ENCODE measurements at places on chromosomes 1 and 21.

- H3K36me3 ChIP-seq = no peaks in the 10 kb centered on the region
- no peaks in the 10 kb centered on the region for H3K4me1 ChIP-seq
- no peak overlapping the region for H3K27ac ChIP-seq
- H3K27me3 ChIP-seq = no peaks in the 10 kb centered on the region
Observed at GRCh38 chr1:104932949-104933679, 1183.4 kb downstream of the AMY1C start.

GRCh38 chr1:68970571-68970970 lies 473.7 kb upstream of the DEPDC1 start:
- H3K27ac ChIP-seq = no peak overlapping the region
- H3K36me3 ChIP-seq = no peaks in the 10 kb centered on the region
- DNase-seq = no peak
- no peaks in the 10 kb centered on the region for H3K4me1 ChIP-seq
- H3K4me3 ChIP-seq = no peak overlapping the region
- no peaks in the 10 kb centered on the region for H3K27me3 ChIP-seq

GRCh38 chr1:15627343-15627988 lies 10.2 kb downstream of the DDI2 start:
- H3K27me3 ChIP-seq = no peaks in the 10 kb centered on the region
- peak overlapping the region; percentile 21 for H3K27ac ChIP-seq
- no peak for DNase-seq
- no peak overlapping the region for H3K4me3 ChIP-seq

GRCh38 chr1:2210084-2210653 lies 15.6 kb upstream of the FAAP20 start:
- no peaks in the 10 kb centered on the region for H3K36me3 ChIP-seq
- H3K4me1 ChIP-seq = peaks cover 80% of the 10 kb centered on the region
- H3K27me3 ChIP-seq = no peaks in the 10 kb centered on the region
- DNase-seq = no peak
- peak overlapping the region; percentile 84 for H3K27ac ChIP-seq

DNA sequence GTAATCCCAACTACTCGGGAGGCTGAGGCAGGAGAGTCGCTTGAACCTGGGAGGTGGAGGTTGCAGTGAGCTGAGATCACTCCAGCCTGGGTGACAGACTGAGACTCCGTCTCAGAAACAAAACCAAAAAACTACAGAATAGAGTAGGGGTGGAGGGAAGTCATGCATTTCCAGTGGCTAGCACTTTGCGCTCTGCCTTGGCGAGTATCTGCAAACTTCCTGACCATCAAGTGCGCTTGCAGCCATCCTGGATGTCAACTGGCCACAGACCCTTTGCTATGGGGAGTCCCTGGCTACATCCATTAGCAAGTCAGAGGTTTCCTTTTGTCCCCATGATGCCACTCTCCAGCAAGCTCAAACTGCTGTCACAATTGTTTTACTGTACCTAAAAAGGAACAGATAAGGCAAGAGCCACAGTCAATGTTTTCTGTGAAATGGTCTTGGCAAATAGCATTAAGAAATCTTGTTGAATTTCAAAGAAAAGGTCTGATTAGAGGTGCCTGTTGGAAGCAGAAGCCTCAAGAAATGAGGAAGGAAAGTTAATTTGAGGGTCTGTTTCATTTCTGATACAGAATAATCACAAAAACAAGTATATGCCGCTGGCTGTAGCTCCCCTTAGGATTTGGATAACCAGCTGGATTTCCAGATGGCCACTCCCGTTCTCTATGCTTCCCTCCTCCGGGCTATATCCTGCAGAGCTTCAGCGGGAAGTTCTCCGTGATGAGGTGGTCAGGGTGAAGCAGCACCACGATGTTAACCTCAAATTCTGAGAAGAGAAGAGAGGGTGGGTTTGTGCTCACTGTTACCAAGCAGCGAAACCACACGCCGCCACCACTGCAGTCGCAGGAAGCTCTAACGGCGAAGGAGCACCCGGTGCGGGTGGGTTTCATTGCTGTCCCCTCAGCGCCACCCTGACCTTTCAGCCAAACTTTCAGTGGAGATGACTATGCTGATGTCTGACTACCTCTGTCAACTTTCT lies 42.0 kb downstream of the VPS26C start:
- H3K36me3 ChIP-seq = peaks cover 66% of the 10 kb centered on the region
- no peak overlapping the region for H3K27ac ChIP-seq
- DNase-seq = no peak
- no peaks in the 10 kb centered on the region for H3K27me3 ChIP-seq
- H3K4me3 ChIP-seq = no peak overlapping the region

DNA sequence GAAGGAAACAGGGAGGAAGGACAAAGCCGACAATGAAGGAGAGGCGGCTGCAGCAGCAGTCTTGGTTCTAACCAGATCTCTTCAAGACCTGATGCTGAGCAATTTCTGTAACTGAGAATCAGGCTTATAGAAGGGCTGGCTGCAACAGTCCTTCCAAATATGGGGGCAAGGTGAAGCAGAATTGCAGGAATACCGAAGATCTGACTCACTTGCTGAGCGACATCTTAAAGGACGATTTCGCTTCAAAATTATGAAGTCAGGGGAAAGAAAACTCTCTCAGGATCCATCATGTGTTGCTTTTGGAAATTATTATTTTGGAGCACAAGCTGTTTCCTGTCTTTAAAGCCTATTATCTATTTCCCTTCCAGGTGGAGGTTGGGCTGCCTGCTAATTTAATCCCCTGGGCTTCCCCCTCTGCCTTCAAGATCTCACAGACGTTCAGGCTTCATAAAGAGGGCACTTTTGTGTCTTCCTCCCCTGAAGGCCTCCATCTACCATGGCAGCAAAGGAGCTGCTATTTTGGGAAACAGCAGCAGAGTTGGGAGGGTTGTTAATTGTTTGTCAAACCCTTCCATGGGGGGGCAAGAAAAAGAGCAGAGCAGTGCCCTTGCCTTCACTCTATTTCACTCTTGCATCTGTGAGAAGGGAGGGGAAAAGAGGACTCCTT lies 10.8 kb upstream of the IER5 start:
- H3K4me3 ChIP-seq = no peak overlapping the region
- H3K27ac ChIP-seq = no peak overlapping the region
- no peaks in the 10 kb centered on the region for H3K36me3 ChIP-seq
- DNase-seq = no peak

- no peak overlapping the region for H3K27ac ChIP-seq
- no peaks in the 10 kb centered on the region for H3K4me1 ChIP-seq
- H3K36me3 ChIP-seq = no peaks in the 10 kb centered on the region
- no peak overlapping the region for H3K4me3 ChIP-seq
- no peaks in the 10 kb centered on the region for H3K27me3 ChIP-seq
Observed at GRCh38 chr1:243601720-243602119, 248.3 kb downstream of the AKT3 start.

GRCh38 chr1:161054805-161055204 lies 9.0 kb upstream of the USF1 start:
- H3K4me1 ChIP-seq = no peaks in the 10 kb centered on the region
- no peak overlapping the region for H3K27ac ChIP-seq
- no peak overlapping the region for H3K4me3 ChIP-seq
- H3K36me3 ChIP-seq = peaks cover 71% of the 10 kb centered on the region
- DNase-seq = no peak

DNA sequence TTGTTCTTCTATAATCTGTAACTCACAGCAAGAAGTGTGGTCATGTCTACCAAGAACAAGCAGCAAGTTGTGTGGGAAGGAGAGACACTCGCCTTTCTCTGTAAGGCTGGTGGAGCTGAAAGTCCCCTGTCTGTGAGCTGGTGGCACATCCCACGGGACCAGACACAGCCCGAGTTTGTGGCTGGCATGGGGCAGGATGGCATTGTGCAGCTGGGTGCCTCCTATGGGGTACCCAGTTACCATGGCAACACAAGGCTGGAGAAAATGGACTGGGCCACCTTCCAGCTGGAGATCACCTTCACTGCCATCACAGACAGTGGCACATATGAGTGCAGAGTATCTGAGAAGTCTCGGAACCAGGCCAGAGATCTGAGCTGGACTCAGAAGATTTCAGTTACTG lies 15.5 kb downstream of the CD101 start:
- DNase-seq = no peak
- no peaks in the 10 kb centered on the region for H3K27me3 ChIP-seq
- no peak overlapping the region for H3K4me3 ChIP-seq

All from lower lobe of right lung (tissue), 2 donors.